ENCODE measurements at places on chromosomes 1 and 21. TPM values are rescaled to one million over a fixed set of nuclear protein-coding genes. Genes with fewer than 3 reads are reported as not detected.

DNA sequence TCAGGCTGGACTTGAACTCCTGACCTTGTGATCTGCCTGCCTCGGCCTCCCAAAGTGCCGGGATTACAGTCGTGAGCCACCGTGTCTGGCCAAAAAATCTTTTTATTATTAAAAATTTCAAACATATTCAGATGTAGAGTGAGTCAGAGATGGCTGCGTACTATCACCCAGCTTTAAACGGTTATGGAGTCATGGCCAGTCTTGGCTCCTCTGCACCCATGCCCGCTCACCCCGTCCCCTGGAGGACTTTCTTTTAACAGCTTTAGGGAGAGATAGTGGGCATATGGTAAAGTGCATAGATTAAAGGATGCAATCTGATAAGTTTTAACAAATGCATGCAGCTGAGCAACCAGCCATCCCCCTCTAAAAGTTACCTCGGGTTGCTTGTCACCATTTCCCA is 51.8 kb downstream of the TNFRSF8 start:
- DNase-seq, result no peak

- DNase-seq, result no peak
These were observed 24.0 kb upstream of the PADI6 start for GRCh38 chr1:17347769-17348592.

The RXRG gene
- polyA plus RNA-seq, result not detected

The KRTAP12-2 gene
- polyA plus RNA-seq, result not detected

DNA sequence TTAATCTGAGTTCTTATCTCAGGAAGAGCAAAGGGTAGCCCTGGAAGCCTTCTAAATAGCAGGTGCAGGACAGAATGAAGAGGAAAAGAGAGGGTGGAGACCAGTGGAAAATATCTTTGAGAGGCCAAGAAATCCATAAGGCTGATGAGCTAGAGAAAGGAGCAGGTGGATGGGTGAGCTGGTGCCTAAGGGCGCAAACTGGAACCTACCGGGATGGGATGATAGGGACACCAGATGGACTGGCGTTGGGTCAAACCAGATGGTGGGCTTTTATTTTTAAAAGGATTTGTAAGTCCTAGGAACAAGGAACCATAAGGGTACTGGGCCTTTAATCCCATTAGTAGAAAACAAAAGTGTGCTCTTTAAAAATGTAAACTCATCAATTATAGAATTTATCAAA is 59.7 kb downstream of the RGL1 start:
- DNase-seq, result no peak

The POFUT2 gene
- 12.1 TPM for polyA plus RNA-seq

- no peak for DNase-seq
These were observed 23.3 kb downstream of the OPRD1 start for GRCh38 chr1:28835237-28835650.

GRCh38 chr1:239493811-239494414 is 107.5 kb downstream of the CHRM3 start:
- no peak for DNase-seq

DNA sequence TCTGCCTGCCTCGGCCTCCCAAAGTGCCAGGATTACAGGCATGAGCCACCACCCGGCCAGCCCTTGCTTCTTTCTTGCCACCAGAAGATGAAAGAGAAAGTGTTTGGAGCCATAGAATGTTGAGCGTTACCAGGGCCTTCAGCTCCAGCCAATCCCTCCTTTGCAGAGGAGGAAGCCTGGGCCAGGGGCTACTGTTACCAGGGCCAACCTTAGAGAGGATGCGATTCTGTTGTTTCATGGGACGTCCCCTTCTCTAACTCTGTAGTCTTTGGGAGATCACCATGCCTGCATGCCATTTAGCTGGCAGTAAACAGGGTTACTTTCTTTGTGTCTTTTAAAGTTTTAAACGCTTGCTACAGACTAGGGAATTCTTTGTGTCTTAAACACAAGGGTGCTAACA is 45.8 kb downstream of the CLDN14 start:
- peak; percentile 12 for DNase-seq

DNA sequence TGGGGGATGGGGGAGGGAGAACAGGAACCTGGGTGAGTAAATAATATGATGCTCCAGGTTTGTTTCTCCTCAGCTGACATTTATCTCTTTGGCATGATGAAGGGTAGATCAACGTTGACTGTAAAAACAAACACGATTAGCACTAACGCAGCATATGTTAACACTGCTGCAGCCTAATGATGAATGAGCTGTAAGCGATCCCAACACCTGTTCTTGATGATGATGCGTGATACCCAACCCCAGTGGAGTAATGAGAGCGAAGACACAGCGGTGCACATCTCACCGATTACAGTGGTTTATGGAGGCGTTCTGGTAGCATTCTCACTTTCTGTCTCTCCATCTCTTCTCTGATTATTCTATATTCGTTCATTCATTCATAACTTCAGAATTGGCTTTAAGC is 640.4 kb downstream of the USP25 start:
- no peak for DNase-seq

GRCh38 chr1:11330411-11330810 is 57.4 kb downstream of the UBIAD1 start:
- no peak for DNase-seq

GRCh38 chr1:183019139-183019740 is 4.0 kb upstream of the LAMC1 start:
- no peak for DNase-seq

DNA sequence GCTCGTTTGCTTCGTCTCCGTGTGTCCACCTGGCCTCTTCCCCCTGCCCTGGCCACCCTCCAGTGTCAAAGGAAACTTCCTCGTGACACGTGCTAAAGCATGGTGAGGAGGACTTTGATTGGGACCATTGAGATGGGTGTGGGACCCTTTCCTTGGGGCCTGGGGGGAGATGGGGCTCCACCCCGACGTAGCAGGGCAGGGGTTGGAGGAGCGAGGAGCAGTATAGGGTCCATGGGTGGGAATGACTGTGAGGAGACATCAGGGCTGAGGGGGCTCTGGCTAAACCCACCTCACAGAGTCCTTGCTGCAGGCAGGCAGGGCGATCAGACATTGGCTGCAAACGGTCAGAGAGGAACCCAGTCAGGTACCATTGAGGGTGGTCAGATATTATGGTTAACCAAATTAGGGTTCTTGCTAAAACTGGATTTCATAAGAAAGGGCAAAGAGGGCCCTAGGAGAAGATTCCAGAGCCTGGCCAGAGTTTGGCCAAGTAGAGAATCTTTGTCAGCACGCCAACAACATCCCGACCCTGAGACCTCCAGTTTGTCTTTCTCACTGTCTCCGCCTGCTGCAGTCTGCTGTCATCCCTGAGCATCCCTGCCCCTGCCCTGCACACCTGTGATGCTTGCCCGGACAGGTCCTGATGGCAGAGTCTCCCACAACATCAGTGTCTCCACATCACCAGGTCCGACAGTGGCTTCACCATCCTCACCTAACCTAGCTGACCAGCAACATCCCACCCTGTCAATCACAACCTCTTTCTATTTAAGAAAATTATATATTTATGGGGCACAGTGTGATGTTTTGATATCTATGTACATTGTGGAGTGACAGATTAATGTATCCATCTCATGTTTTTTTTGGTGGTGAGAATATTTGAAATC is 8.0 kb downstream of the RNF187 start:
- DNase-seq, result no peak

DNA sequence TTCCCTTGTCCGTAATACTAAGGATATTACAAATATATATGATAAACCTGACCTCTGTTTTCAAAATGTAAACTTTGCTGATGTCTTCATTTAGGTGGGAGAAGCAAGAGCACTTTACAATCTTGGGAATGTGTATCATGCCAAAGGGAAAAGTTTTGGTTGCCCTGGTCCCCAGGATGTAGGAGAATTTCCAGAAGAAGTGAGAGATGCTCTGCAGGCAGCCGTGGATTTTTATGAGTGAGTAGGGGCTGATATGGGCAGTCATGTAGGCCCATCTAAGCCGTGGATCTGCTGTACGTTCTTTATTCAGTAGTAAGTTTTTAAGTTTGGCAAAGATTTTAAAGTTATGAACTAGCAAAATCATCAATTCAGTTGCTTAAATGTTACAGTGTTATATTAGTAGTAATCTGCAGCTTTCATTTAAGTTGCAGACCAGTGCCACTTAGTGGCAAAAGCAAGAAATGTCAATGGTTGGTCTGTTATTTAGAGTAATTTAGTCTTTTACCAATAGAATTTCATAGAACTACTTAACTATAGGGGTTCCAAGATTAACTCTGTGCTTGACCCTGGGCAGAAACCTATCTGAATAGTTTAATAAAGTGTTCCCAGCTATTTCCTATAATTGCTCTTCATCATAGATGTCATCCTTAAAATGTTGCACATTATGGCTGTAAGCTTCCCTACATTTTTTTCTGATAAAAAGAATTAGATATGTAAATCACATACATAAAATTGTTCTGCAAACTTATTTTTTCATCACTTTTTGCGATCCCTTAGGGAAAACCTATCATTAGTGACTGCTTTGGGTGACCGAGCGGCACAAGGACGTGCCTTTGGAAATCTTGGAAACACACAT is 21.3 kb downstream of the GPSM2 start:
- peak; percentile 72 for DNase-seq

GRCh38 chr1:87362063-87362833 is 33.6 kb downstream of the LMO4 start:
- no peak for DNase-seq

DNA sequence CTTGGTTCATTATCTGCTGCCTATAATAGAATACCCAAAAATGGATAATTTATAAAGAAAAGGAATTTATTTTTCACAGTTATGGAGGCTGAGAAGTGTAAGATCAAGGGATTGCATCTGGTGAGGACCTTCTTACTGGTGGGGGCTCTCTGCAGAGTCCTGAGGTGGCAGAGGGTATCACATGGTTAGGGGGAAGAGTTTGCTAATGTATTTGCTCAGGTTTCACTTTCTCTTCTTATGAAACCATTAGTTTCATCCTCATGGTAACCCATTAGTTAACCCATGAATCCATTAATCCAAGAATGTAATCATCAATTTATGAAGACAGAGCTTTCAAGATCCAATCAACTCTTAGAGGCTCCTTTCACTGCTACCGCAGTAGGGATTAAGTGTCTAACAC is 120.6 kb downstream of the DNM3 start:
- no peak for DNase-seq

DNA sequence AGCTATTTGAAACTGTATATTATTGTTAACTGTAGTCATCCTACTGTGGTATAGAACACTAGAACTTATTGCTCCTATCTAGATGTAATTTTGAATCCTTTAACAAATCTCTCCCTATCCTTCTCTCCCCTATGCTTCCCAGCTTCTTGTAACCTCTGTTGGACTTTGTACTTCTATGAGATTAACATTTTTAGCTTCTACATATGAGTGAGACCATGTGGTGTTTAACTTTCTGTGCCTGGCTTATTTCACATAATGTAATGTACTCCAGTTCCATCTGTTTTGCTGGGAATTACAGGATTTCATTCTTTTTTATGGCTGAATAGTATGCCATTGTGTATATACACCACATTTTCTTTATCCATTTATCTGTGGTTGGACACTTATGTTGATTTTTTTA is 64.5 kb upstream of the KIAA1614 start:
- no peak for DNase-seq

- DNase-seq, result no peak
These were observed 61.5 kb upstream of the F3 start for GRCh38 chr1:94602802-94603625.

GRCh38 chr21:45306832-45307571 is 19.3 kb upstream of the POFUT2 start:
- no peak for DNase-seq

GRCh38 chr1:113388017-113388620 is 2.2 kb upstream of the MAGI3 start:
- DNase-seq, result no peak

DNA sequence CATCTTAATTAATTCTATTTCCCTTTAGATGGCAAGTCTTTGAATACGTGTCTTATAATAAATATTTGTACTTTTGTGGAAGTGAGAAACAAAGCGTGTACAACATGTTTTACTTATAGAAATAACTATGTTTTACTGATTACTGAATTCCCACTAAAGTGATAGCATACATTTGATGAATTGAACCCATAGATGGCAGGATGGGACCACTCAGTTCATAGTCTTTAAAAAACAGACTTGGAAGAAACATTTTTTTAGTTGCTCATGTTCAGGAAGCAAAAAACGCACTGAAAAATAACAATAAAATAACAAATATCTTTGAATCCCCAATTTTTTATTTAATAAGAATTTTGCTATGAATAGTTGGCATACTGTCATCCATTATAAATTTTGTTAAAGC is 507.1 kb upstream of the ZRANB2 start:
- peak; percentile 15 for DNase-seq

- DNase-seq, result peak; percentile 46
These were observed 1.5 kb downstream of the ATP1A1 start for GRCh38 chr1:116374353-116375147.

The MSH4 gene
- polyA plus RNA-seq, result 0.10 TPM

- DNase-seq, result no peak
These were observed 44.0 kb upstream of the LMO4 start for GRCh38 chr1:87284456-87285240.

DNA sequence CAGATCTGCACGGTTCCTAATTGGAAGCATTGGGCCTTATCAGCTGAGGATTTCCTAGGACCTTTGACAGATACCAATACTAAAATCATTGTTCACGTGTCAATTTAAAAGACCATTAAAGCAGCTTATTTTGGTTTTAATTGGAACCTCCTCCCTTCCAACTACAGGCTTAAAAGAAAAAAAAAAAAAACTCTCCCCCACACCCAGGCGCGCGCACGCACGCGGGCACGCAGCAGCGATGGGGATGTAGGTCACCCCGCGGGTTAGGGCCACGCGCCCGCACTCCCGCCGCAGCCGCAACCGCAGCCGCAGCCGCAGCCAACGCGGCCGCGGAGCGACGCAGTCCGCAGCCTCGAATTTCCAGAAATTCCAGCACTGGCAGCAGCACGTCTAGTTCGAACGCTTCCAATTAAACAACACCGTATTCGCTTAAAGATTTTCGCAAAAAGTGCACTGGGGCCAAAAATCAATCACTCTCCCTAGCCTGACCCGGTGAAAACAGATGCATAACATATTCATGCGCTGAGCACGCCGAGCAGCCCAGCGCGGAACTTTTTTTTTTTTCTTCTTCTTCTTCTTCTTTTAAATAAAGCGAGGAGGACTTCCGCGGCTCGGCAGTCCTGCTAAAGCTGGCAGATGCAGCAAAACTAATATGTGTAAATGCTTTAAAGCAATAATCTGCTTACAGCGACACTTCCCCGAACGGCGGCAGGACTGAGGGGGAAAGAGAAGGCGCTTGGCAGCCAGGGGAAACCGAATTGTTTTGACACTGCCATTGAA is 13.3 kb upstream of the BARHL2 start:
- DNase-seq, result peak; percentile 52

The OR6K3 gene
- polyA plus RNA-seq, result not detected

- DNase-seq, result no peak
These were observed 56.5 kb downstream of the SDC3 start for GRCh38 chr1:30852026-30852425.

GRCh38 chr1:6447016-6447817 is 18.8 kb downstream of the TNFRSF25 start:
- peak; percentile 79 for DNase-seq

The TNNI3K gene
- 1.4 TPM for polyA plus RNA-seq

- peak; percentile 64 for DNase-seq
These were observed 8.7 kb upstream of the COL6A1 start for GRCh38 chr21:45972716-45973474.

DNA sequence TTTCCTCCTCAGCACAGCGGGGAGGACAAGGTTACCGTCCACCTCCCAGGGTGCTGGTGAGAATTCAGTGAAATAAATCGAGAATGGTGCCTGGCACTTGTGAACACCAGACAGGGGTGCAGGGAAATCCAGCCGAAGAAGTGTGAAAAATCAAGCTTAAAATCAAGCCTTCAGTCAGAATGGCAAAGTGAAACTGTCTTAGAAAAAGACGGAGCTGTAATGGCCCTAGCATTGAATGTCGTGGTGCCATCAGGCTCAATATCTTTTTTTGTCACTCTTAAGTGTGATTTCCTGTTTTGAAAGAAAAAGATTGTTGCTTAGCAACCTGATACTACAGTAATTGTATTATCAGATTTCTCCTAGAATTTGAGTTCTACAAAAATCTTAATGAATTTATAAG is 22.1 kb downstream of the EDARADD start:
- no peak for DNase-seq
